ENCODE measurements at places on chromosomes 3 and 15.

DNA sequence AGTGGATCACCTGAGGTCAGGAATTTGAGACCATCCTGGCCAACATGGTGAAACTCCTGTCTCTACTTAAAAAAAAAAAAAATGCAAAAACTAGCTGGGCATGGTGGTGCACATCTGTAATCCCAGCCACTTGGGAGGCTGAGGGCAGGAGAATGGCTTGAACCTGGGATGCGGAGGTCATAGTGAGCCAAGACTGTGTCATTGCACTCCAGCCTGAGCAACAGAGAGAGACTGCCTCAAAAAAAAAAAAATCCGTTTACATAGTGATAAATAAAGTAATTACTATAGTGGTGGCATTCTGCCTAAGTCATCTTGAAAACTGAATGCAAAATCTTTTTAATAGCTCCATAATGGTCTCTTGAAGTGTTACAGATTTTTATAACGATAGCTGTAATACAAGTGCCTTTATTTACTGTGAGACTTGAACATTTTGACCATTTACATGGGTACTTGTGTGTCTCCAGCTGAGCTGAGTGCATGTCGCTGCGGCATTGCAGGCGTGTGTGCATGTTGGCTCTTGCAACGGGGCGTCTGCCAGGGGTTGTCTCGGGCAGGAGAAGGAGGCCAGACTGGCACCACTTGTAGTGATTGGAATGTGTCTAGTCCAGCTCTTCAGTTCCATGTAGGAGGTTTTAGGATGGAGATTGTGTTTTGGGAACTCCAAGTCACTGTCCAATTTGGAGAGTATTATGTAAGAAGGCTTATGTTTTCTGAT, 111.9 kb downstream of the IGF1R start:
- no peak for DNase-seq

DNA sequence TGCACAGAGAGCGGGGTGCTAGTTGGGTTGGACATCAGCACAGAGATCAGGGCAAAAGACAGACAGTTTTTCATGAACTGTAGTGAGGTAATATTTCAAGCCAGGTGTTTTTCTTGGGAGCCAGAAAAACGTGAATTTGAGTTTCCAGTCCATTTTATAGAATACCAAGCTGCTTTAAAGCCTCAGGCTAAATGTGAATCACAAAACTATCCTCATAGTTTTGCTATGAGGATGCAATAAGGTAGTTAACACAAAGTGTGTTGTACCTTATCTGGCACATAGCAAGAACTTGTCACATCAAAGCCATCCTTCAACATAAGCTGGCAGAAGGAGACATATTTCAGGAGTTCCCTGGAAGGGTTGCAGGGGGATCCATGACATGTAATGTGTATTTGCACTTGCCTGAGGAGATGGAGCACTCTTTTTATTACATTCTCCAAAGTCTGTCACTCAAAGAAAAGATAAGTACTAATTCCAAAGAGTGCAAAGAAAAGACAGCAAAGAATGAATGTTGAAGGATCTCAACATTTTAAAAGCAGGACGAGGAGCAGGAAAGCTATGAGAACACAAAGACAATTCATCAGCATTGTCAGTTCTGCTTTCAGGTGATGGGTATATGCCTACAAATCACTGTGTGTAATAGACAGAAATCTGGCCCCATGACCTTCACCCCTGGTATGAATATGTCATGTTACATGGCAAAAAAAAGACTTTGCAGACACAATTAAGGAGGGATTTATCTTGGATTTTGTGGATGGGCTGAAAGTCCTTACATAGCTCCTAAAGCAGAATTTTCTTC, 1046.4 kb downstream of the NTRK3 start:
- DNase-seq = no peak

DNA sequence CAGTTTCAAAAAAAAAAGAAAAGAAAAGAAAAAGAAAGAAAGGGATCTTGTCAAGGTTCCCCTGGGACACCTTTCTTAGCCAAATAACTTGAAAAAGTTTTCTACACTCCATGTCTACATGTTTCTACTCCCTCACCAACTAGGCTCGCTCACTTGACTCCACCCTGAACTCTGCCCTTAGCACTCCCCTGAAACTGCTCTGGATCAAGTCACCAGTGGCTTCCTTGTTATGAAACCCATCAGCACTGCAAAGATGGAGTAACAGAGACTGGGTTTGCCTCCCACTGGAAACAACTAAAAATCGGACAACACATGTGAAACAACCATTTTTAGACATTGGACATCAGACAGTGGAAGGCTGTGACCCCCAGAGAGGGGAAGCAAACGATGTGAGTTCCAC, 36.8 kb downstream of the TMEM40 start:
- no peak for DNase-seq

DNA sequence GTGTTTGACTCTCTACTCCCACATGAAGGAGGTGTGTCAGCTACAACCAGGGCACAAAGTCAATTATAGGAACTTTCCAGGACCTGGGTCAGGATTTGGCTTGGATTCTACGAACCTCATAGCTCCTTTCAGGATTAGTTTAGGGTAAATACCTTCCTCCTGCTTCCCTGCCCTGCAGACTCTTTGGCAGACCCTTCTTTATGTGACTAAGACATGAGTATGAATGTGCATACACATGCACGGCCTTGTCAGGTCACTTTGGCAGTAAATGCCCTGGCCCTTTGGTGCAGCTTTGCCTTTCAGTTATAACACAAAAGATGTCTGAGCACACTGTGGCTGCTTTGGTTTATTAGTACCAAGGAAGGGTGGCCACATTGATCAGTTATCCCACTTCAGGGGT, 68.9 kb downstream of the GHSR start:
- DNase-seq = no peak

GRCh38 chr15:42273900-42274701, 868 bp upstream of the TMEM87A start:
- DNase-seq = peak; percentile 84

Data from GM04503 (cell line).